A172 (cell line): ENCODE measurements at places on chromosomes 11 and 22.
A peak's percentile ranks its signal among the peaks of the same experiment; 100 is the strongest.

GRCh38 chr11:120197251-120197891, 13.5 kb upstream of the OAF start:
- peak; percentile 37 for DNase-seq

DNA sequence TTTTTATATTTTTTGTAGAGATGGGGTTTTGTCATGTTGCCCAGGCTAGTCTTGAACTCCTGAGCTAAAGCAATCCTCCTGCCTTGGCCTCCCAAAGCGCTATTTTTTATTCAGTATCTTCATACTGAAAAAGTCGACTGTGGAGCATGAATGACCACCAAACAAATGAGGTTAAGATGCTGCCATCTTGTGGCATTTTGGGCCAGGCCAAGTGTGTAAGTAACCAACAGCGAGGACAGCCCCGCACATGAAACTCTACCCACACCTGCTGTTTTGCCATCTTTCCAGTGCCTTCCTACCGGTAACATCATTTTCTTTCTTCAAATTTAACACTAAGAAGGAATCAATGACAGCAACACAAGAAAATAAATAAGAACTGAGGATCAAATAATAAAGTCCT, 32.2 kb upstream of the AQP11 start:
- DNase-seq, result peak; percentile 38

DNA sequence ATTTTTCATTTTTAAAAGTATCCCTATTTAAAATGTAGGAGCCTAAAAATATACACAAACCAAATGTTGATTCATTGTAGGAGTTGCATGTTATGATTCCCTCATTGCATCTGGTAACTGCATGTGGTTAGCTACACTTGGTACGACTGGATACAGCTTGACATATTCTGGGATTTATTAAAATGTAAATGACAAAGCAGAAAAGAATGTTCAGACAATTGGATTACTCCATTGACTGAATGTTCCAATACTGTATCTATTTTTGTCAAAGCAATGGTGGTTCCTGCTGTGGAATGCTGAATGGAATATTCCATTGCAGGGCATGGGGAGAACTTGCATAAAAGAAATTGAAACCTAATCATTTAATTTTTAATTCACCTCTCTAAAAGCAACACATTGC, 30.8 kb downstream of the BLID start:
- peak; percentile 70 for DNase-seq

GRCh38 chr22:39898997-39899396, 1.9 kb upstream of the GRAP2 start:
- no peak for DNase-seq

DNA sequence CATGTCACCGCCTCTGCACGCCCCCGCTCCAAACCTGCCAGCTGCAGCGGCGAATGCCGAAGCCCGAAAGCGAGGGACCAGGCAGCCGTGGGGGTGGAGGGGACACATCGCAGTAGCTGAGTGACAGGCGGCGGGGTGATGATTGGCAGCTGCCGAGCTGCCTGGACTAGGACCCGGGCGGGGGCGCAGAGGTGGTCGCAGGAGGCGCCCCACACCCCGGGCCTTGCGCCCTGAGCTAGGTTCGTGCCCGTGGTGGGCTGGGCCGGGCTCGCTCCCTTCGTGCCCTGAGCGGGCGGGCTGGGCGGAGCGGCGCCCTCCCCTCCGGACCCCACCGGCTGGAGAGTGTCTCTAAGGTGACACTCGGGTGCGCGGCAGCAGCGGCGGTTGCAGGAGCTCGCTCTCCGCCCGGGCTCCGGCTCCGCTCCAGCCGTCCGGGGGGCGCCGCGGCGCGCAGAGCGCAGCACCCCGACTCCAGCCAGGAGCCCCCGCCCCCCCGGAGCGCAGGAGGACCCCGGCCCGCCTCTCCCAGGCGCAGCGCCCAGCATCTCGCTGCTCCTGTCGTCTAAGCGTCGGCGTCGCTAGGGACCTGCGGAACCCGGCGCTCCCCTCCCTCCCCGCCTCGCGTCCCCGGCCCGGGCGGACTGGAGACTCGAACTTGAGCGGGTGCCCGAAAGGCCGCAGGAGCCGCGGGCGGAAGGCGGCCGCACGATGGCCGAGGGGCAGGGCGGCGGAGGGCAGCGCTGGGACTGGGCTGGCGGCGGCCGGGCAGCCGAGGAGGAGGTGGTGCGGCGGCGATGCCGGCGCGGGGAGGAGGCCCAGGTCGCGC, 14.5 kb upstream of the DGKZ start:
- DNase-seq, result no peak

GRCh38 chr11:113674397-113674685, 31.8 kb downstream of the TMPRSS5 start:
- no peak for DNase-seq

DNA sequence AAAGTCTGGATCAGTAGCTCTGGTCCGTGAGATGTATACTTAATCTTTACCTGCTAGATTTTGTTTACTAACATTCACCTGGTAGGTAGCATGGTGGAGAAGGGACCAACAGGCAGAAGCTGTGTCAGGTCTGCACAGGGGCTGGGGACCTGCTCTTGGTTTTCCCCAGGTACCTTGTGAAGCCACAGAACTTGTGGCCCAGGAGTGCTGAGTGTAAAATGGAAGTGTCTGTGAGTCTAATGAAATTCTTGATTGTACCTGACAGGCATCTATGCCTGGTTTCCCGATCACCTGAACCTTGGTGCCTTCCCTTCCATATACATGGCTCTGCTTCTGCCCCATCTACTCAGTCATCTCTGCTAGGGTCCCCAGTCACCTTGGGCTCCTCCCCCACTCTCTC, 94.3 kb downstream of the CWC15 start:
- no peak for DNase-seq
